ENCODE measurements at places on chromosomes 1 and 21.
A peak's percentile ranks its signal among the peaks of the same experiment; 100 is the strongest.

- DNase-seq = no peak
Observed at GRCh38 chr1:24362982-24363614, 43.9 kb downstream of the GRHL3 start.

DNA sequence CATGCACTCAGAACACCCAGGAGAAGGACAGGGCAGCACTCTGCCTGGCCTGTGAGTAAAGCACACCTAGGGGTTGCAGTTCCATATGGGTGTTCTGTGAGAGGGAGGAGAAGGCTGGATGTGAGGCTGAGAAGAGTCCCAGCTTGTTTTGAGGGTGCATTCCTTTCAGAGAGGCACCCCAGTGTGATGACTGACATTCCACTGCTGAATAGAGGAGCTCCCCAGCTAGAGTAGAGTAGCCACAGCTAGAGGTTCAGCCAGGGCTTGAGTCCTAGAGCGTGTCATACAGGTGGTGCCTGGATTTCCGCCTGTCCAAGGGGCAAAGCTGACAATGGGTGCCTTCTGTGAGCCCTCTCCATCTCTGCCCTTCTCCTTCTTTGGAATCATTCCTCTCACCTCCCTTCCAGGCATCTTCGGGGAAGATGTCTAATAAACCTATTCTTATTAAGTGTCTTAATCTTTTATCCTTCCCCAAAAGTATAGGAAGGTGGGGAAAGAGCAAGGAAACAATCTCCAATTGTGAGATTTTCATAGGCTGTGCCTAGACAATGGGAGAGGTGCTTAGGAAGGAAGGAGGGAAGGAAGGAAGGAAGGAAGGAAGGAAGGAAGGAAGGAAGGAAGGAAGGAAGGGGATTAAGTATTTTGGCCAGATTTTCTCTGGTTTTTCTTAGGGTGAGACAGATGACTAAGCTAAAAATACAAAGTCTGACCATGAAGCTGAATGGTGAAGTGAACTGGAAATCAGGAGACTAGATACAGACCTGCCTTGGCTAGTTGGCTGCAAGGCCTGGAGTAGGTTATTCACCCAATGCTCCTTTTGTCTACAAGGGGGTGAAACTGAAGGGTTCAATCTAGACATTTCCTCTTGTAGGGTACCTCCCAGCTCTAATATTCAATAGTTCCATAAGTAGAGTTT, 43.6 kb upstream of the SYT6 start:
- no peak for DNase-seq

DNA sequence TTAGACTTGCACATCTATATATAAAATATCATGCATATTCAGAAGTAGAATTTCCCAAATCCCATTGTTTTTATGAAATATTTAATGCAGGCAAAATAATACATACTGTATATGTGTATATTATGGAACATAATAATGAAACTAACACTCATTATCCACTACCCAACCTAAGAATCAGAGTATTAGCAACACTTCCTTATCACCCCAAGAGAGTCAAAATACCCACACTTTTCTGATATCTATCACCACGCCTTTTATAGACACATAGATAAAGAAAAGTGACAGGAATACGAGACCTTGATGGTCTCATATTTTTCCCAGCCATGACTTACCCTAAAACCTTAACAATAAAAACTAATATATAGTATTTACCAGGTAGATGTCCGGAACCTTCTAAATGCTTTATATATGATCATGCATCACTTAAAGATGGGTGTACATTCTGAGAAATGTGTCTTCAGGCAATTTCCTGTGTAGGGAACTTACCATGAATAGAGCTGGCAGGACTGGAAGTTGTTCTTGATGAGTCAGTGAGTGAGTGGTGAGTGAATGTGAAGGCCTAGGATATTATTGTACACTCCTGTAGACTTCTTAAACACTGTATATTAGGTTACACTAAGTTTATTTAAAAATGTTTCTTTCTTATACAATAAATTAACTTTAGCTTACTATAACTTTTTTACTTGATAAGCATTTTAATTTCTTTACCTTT, 45.5 kb downstream of the TNFSF4 start:
- no peak for DNase-seq

DNA sequence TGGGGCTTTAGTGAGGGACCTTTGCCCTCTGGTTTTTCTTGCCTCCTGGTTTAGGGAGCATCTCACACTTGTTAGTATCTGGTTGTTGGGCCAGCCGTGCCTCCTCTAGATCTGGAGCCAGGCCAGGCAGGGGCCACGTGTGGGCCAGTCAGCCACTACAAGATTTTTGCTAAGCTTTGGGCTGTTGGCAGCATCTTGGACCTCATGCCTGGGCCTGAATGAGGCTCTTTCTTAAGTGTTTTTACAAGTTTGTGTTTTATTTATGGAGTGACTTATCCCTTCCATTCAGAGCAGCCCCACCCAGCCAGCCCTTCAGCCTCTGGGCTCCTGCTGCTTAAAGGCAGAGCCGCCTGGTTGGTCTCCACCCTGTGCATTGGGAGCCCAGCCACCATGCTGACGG, 1.6 kb upstream of the SH3BGRL3 start:
- DNase-seq = no peak

DNA sequence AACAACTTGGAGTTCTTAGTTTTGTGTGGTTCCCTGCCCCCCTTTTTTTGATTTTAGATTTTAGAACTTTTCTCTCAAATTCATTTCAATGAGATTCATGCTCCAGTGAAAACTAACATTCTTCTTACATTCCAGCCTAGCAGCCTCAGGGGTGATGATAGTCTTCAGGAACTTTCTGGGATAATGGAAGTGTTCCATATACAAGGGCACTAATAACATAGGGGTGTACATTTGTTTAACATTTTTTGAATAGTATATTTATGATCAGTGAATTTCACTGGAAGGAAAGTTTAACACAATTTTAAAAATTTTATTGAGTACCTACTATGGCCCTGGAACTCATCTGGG, 61.4 kb upstream of the ZNF648 start:
- DNase-seq = no peak

DNA sequence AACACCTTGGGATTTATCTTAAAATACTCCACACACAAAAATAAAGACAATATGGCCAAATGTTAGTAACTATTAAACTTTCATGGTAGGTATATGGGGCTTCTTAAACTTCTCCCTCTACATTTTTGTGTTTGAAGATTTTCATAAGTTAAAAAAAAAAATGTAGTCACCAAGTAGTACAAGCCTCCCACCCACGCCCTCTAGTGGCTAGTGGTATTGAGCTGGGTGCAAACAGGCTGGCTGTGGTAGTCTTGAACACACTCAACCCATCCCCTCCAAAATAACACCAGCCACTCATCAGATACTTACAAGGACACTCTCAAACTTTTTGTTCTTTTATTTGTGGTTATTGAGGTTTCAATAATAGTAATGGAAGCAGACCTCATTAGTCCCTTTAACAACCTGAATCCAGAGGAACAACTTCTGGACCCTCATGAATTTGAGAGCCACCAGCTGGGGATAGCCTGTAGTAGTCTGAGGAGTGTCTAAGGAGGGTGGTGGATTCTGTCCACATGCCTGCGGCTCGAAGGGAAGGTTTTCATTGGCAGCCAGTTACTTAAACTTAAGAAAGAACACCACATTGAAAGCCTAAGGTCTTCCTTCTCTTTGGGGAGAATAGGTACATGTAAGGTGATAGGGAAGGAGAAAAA, 15.6 kb downstream of the RD3 start:
- peak; percentile 86 for DNase-seq

DNA sequence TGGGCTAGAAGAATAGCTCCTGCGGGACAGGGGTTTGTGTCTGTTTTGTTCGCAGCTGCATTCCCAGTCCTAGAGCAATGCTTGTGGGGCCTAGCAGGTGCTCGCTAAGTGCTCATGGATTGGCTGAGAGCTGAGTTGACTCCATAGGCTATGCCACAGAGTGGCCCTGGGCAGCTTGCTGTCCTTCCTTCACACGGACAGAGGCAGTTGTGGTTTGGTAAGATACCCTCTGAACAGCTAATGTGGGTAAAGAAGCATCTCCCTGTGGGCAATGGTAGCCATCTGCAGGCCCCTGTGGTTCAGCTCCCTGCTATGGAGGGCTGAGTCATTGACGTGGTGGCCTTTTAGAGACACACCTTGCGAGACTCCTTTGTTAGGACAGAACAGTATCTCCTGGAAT, 23.5 kb upstream of the LBR start:
- no peak for DNase-seq

- no peak for DNase-seq
Observed at GRCh38 chr1:217948741-217949140, 317.6 kb downstream of the SPATA17 start.

DNA sequence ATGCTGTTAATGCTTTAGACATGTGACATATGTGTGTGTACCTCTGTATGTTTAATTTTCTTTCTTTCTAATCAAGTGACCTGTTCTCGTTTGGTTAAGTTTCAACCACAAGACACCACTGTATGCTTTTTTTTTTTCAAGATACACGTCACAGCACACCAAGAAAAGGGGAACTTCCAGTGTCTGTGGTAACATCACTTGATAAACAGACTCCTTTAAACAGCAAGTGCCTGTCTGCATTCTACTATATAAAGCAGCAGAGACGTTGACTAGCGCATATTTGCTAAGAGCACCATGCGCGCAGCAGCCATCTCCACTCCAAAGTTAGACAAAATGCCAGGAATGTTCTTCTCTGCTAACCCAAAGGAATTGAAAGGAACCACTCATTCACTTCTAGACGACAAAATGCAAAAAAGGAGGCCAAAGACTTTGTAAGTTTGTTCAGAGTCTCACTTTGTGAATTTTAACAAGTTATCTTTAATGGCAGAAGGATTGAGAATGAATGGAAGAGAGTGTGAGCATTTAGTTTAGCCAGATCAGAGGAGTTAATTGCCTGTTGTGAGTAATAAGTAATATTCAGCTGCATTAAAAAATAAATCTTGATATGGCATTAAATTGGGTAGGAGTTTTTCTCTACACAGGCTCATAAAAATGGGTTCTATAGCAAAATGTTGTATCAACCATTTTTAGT, at the start of gene RGS1:
TSS of gene RGS1 (plus strand) at position 275 of the 691 bp plus-strand sequence. CDS start at position 295, 20 bp downstream.
- DNase-seq = peak; percentile 43

DNA sequence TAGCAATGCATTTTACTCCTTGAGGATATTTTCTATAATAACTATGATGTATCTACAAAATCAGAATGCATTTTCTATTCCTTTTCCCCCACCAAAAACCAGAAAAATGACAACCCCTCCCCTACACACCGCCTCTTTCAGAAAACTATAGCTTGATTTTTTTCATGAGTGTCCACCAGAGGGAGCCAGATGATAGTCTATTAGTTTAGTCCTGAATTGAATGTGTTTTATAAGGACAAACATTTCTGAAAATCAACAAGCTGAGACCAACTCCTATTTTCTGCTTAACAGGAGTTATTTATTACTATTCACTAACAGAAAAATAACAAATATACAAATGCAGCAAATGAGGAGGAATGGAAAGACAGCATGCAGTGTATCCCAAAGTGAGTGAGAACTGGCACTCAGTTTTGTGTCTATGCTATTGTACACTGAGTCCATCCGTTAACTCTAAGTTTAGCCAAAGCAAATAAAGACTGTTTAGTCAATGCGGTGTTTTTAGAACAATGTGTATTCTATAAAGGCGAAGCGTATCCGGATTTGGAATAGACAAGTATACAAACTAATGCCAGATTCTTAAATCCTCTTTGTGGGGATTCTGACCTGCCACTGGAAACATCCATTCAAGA, 182.6 kb downstream of the VAV3 start:
- DNase-seq = peak; percentile 32

GRCh38 chr1:225842074-225842473, 32.1 kb downstream of the EPHX1 start:
- DNase-seq = no peak

DNA sequence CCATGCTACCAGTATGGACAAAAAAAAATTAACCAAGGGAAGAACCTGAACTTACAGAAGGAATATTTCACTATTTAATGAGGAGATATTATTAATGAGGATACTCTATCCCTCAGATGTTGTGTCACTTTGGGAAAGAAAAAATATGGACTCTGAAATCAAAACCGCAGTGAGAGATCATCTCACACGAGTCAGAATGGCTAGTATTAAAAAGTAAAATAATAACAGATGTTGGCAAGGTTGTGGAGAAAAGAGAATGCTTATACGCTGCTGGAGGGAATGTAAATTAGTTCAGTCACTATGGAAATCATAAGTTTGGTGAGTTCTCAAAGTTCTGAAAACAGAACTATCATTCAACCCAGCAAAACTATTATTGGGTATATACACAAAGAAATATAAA, 30.9 kb downstream of the TNFSF4 start:
- no peak for DNase-seq

DNA sequence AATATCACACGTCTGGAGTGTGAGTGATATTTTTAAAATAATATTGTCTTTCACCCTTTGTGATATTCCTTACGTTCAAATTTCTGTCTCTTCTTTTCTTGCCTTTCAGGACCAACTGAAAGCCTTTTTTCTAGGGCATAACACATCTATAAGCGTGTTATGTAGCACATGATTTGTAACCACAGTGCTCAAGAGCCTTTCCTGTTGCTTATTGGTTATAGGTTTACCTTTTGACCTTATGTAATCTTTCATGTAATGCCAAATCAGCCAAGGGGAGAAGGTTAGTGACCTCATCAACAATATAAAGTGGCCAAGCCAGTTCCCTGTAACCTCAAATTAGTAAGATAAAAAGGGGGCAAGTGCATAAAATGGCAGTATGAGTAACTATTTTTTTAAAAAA, 480.2 kb downstream of the AMY1C start:
- DNase-seq = no peak

GRCh38 chr1:12231276-12231595, 1.4 kb downstream of the VPS13D start:
- DNase-seq = no peak

DNA sequence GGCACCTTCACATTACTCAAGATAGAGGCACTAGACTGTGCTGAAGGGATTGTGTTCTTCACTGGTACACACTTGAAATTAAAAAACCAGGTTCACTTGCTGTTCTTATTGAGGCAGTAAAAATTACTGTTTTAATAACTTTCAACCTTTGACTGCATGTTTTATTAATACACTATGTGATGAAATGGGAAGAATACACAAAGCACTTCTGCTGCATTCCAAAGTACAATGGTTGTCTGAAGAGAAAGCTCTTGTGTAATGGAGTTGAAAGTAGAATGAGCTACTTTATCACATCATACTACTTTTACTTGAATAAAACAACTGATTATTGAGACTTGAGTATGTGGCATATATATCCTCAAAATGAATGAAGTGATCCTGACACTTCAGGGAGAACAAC, 49.7 kb downstream of the LRRC8C start:
- no peak for DNase-seq

DNA sequence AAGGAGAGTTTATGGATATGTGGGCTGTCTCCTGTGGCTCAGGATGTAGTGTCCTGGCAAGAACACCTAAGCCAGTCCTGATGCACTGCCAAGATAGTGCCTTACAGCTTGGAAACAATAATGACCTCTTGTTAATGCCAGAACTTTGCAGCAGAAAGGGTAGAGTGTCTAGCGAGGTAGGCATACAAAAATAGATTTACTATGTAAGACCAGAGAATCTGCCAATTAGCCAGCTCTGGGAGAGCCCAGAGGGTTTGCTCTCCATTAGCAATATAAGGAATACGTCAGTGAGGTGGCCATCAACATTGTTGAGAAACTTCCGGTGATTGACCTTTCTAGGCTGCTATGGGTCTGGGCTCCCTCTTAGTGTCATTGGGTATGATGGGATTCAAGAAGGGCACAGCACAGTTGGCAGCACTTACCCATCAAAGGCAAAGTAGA, 178.5 kb upstream of the GALNT2 start:
- DNase-seq = no peak
